ENCODE measurements at places on chromosomes 2 and 18. TPM values are rescaled to one million over a fixed set of nuclear protein-coding genes. Genes with fewer than 3 reads are reported as not detected.

Gene LYPD6B
- not detected for total RNA-seq

Gene CNGA3
- total RNA-seq: not detected

Gene G6PC2
- total RNA-seq: 0.23 TPM

Gene PLA2R1
- 28.8 TPM for total RNA-seq

Gene GKN1
- not detected for total RNA-seq

- no peak for DNase-seq
Observed at GRCh38 chr18:23852236-23853045, 162.1 kb upstream of the TTC39C start.

DNA sequence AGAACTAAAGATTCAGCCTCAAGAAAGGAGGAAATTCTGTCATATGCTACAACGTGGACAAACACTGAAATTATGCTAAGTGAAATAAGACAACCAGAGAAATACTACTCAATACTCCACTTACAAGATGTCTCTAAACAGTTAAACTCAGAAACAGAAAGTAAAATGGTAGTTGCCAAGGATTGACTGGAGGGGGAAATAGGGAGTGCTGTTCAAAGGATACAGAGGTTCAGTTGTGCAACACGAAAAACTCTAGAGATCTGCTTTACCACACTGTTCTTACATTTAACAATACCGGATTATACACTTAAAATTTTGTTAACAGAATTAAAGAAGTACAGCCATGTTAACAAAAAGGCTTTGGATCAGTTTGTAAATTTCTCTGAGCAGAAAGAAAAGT lies 39.8 kb upstream of the C2orf15 start:
- DNase-seq: no peak

DNA sequence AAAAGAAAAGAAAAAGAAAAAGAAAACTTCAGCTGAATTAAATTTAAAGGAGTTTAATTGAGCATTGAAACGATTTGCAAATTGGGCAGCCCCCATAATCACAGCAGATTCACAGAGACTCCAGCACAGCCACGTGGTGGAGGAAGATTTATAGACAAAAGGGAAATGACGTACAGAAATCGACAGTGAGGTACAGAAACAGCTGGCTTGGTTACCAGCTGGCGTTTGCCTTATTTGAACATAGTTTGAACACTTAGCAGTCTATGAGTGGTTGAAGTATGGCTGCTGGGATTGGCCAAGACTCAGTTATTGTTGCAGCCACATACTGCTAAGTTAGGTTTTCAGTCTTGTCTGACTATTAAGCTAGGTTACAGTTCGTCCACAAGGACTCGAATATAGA lies 312.2 kb upstream of the SLC14A2 start:
- DNase-seq: no peak

DNA sequence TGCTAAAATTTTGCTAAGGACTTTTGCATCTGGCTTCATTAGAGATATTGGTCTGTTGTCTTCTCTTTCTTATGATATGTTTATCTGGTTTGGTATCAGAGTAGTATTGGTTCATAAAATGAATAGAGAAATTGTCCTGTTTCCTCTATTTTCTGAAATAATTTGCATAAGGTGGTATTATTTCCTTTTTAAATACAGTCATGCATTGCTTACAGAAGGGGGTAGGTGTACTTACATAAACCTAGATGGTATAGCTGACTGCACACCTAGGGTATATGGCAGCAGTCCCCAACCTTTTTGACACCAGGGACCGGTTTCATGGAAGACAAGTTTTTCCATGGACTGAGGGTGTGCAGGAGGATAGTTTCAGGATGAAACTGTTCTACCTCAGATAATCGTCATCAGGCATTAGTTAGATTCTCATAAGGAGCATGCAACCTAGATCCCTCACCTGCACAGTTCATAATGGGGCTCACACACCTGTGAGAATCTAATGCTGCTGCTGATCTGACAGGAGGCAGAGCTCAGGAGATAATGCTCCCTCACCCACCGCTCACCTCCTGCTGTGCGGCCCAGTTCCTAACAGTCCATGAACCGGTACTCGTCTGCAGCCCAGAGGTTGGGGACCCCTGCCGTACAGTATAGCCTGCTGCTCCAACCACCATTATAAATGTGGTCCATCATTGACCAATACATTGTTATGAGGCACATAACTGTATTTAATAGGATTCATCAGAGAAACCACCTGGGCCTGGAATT lies 189.2 kb downstream of the FAM210A start:
- no peak for DNase-seq

GRCh38 chr2:231672617-231673347 lies 35.5 kb upstream of the PTMA start:
- DNase-seq: no peak

GRCh38 chr2:106749823-106750222 lies 136.1 kb downstream of the ST6GAL2 start:
- DNase-seq: no peak

DNA sequence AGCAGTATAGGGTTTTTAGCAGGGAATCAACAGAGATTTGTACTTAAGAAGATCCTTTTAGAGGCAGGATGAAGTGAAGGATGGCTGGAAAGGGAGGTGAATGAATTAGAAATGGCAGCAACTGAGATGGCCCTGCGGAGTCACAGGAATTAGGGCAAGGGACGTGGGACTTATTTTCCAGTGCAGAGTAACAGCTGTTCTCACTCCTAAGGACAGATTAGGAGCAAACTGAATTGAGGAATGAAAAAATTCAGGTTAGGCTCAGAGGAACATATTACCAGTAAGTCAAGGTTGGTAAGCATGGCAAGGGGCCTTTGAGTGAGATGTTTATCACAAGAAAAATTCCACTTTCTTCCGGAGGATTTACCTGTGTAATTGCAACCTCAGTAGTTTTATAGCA lies 34.4 kb downstream of the COL4A3 start:
- DNase-seq: no peak
